ENCODE measurements at places on chromosomes 7 and 10.

- DNase-seq: no peak
These were observed 11.6 kb upstream of the FOXP2 start for GRCh38 chr7:114402876-114403635.

DNA sequence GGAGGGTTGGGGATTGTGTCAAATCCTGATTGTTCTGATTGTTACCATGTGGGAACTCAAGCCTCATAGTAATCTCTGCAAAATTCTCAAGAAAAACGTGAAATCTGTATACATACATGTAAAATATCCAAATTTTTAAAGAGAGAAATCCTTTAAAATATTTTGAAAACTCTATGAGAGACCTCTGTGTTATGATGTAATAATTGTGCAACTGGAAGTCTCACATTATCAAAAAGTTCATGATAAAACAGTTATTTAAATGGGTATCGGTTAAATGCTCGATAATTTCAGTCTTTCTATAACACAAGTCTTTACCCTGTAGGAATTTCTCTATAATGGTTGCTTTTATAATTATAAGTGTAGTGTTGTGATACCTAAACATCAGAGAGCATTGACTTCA is 95.5 kb downstream of the TMEM26 start:
- DNase-seq: no peak

- DNase-seq: no peak
These were observed 236.4 kb upstream of the GRM3 start for GRCh38 chr7:86407291-86407690.

GRCh38 chr7:90706072-90706716 is 110.1 kb downstream of the CDK14 start:
- DNase-seq: no peak

GRCh38 chr10:102714621-102715455 is at the start of gene SFXN2:
Gene SFXN2, plus strand, starts transcription at chr10:102714636. Its CDS starts 12,001 bp downstream, at chr10:102726637.
- DNase-seq: peak; percentile 36

GRCh38 chr10:30284865-30285594 is 64.0 kb downstream of the MTPAP start:
- no peak for DNase-seq
